Tibial nerve (tissue), 4 donors: ENCODE measurements at places on chromosomes 5 and 9.
A peak's percentile ranks its signal among the peaks of the same experiment; 100 is the strongest.

DNA sequence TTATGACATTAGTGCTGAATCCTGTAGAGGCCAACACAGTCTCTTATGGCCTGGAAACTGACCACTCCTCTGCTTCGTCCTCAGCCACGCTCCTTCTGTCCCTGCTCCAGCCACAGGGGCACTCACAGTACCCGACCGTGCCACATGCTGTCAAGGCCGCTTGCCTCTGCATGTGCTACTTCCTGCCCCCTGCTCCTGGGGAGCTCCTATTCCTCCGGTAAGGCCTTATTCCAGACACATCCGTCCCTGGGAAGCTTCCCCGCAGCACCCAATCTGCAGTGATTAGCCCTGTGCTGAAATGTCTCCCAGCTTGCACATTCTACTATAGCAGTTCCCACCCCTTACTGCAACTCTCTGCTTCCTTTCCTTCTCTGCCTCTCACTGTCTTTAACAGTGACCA, 187.5 kb downstream of the CRB2 start:
- DNase-seq = no peak

GRCh38 chr9:136411378-136411777, 920 bp downstream of the PMPCA start:
- DNase-seq = no peak

- no peak for DNase-seq
Observed at GRCh38 chr9:136050701-136051452, 44.2 kb downstream of the NACC2 start.

DNA sequence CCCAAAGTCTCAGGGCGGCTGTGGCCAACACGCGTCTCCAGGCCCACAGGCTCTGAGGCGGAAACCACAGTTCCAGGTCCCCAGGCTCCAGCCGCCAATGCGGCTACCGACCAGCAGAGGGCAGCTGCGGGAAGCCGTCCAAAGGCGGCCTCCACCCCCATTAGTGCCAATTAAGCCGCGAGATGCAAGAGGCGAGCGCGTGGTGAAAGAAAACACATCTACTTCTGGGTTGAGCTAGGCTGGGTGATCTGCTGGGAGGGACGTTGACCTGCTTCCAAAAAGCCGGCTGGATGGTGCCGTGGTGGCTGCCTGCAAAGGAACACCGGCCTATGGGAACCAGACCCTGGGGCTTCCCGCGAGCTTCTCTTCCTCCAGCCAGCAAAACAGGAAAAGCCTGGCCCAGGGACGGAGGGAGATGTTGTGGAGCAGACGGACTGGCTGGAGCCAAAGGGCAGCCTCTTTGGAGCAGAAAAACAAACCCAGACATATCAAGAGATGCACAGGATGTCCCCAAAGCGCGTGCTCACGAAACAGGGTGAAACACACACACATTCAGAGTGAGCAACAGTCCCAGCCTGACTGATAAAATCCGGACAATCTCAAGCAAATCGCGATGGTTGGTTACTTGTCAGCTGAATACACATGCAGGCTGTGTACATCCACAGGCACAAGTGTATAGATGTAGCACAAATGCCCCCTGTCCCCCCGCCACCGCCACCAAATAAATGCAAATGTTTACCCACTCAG, 187.1 kb upstream of the BRINP1 start:
- peak; percentile 37 for DNase-seq

GRCh38 chr9:33651125-33651524, 127.1 kb downstream of the ANKRD18B start:
- no peak for DNase-seq

GRCh38 chr5:176678584-176678983, 31.3 kb downstream of the TSPAN17 start:
- DNase-seq = no peak

GRCh38 chr9:10447036-10447435, 165.8 kb downstream of the PTPRD start:
- DNase-seq = no peak

DNA sequence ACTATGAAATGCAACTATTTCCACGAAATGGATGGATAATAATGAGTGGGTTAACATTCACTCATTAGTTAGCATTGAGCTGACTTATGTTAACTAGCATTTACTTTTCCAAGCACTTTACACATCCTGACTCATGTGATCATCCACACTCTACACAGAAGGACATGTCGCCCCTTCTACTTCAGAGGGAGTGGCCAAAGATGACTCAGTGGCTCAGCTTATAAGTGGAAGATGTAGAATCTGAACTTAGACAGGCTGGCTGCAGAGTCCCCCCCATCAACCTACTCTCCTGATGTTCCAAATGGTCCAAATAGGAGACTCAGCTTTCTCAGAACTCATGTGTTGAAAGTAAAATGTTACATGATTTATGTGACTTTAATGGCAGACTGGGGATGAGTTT, 146.0 kb downstream of the ADCY2 start:
- no peak for DNase-seq

GRCh38 chr9:130561056-130561455, 18.3 kb upstream of the FUBP3 start:
- DNase-seq = no peak

DNA sequence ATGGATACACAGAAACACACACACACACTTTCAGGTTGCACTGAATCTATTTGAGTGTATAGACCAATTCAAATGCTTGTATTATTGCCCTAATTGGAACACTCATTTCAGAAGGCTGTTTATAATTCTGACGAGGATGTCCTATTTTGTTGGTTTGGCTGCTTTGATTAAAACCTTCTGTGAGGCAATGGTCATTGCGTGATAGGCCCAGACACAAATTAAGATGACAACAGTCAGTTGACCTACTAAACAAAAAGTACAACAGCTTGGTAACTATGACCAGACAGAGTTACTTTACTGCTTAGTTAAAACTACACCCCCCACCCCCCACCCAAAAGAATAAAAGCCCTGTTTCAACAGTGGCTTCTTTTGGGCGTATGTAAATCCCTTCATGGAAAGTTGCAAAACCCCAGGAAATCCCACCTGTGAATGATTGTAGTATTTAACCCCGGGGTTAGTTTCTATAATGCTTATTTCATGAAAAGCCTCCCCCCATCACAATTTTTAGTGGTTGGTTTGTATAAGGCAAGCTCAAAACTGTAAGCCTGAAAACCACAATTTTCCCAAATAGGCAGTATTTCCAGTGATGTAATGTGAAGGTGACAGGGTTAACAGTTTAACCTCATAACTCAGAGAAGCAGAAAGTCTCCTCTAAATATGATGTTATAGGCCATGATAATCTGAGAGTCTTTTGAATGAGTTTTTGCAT, 340.8 kb downstream of the FGF10 start:
- DNase-seq = no peak

GRCh38 chr5:61652916-61653315, 320.9 kb downstream of the ZSWIM6 start:
- no peak for DNase-seq

- no peak for DNase-seq
Observed at GRCh38 chr5:149552553-149553160, 1.4 kb upstream of the CSNK1A1 start.

- DNase-seq = no peak
Observed at GRCh38 chr5:148626081-148626613, 28.2 kb downstream of the HTR4 start.

DNA sequence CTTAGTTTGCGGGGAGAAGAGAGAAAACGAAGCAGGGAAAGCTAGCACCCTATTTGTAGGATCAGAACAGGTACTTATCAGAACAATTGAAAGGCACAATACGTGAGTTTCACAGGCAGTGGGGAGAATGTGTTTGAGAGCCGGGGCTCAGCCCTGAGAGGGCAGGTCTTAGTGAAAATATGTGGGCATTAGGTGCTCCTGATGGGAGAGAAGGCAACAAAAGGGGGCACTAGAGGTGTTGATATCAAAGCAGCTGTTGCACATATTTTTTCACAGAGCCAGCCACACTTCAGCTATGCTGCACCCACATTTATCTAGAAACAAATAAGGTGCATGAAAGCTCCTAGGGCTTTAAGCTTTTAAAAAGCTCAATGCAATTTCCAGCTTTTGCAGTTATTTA, 99.7 kb upstream of the MAN2A1 start:
- DNase-seq = no peak

GRCh38 chr5:62284946-62285891, 20.8 kb upstream of the KIF2A start:
- no peak for DNase-seq

DNA sequence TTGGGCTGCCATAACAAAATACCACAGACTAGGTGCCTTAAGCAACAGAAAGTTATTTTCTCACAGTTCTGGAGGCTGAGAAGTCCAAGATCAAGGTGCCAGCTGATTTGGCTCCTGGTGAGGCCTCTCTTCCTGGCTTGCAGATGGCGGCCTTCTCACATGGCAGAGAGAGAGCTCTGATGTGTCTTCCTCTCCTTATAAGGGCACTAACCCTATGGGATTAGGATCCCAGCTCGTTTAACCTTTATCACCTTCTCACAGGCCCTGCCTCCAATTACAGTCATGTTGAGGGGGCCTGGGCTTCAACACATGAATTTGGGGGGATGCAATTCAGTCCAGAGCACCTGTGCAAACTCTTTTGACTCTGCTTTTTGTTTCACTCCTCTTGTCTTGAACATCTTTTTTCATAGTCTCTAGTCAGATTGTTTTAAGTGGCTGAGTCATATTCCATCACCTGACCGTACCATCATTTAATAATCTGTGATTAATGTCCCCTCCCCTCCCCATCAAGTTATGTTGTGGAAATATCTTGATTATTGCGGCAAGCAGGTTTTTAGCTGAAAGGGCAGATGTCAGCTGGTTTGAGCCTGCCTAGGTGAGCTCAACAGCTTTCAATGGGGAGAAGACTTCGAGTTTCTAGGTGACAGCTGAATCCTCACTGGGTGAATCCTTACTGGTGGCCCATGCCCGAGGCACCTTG, 61.8 kb downstream of the NDFIP1 start:
- no peak for DNase-seq

- no peak for DNase-seq
Observed at GRCh38 chr9:35517131-35517530, 27.2 kb downstream of the RUSC2 start.

DNA sequence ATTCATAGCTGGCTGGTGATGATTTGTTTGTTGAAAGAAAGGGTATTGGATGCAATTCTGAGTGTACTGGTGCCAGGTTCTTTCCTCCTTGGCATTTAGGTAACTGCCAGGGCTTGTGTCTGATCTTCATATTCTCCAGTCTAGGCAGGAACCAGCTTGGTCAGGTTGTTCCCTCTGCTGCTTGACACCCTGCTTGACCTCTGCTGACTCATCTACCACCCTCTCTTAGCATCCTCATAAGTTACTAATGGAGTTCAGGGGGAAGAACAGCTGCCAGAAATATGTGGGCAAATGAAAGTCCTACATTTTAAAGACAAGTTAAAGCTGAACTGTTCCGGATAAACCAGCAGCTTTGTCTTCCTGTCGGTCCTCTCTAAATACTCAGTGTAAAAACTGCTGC, 116.1 kb upstream of the TNC start:
- DNase-seq = no peak

DNA sequence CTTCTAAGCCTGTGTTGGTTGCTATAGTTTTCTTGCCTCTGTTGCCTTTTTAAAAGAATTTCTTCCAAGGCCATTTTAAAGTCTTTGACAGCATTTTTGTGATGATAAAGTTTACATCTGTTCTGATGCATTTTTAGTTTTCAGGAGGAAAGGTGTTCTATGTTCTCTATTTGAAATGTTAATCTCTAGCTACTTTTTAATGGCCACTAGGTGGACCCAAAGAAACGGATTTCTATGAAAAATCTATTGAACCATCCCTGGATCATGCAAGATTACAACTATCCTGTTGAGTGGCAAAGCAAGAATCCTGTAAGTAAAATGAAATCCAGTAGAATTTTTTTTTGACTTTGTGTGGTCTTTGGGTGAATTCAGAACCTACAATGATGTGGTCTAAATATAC, 60.2 kb downstream of the MELK start:
- no peak for DNase-seq

GRCh38 chr9:73613092-73613701, 461.5 kb downstream of the ANXA1 start:
- DNase-seq = no peak

DNA sequence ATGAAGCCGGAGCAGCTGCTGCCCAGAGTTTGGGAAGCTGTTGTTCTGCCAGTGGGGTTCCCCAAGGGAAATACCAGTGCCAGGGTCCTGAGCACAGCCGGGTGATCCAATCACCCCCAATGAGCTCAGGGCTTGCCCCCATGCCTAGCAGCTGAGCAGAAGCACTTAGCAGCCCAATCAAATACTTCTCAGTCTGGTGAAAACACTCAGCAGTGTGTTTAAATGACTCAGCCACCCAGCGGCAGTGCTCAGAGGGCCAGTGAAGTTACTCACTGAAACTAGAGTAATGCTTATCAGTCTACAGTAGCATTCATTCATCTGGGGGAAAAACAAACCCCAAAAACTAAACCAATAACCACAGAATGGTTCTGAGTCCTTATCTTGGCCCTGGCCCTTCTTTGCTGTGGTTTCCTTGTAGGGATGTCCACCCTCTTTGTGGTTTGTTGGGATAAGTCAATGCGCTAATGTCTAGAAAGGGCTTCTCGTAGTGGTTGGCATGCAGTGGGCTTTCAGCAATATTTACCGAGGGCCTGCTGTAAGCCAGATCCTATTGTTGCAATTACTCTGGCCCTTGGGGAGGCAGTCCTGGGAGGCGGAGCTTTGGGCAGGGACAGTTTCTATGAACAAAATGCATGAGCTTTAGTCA, 43.1 kb downstream of the LHX2 start:
- DNase-seq = no peak

DNA sequence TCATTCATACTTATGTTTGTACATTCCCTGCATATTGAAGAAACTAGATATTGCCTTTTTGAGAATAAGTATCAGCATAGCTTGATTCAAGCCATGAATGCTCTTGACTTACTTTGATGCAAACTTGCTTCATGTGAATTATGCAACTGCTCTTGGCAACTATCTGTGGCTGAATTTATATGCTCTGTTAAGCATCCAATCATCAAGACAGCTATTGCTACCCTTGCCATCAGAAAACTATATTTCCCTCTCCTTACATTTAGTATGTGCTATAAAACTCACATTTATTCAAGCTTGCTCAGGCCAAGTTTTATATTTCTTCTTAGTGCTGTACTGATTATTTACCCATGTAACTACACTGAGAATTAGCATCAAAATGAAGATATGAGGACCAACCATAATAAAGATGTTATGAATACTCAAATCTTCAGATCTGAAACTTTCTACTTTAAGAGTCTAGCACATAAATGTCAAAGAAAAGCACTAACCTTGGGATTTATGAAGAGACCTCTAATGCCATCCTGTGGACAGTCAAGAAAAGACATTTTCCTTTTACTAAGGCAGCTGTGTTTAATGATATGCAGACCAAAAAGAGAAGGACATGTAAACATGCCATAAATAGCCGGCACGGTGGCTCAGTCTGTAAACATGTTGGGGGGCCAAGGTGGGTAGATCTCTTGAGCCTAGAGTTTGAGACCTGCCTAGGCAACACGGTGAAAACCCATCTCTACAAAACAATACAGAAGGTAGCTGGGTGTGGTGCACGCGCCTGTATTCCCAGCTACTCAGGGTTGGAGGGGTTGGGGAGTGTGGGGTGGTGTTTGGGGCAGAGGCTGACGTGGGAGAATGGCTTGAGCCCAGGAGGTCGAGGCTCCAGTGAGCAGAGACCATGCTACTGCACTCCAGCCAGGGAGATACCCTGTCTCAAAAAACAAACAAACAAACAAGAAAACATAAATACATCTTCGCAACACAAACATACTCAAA, 267.0 kb upstream of the TYRP1 start:
- DNase-seq = no peak
